GM23248 (cell line): ENCODE measurements at places on chromosomes 1 and 21.

GRCh38 chr1:154492115-154492514 lies 9.9 kb upstream of the TDRD10 start:
- DNase-seq, result no peak

DNA sequence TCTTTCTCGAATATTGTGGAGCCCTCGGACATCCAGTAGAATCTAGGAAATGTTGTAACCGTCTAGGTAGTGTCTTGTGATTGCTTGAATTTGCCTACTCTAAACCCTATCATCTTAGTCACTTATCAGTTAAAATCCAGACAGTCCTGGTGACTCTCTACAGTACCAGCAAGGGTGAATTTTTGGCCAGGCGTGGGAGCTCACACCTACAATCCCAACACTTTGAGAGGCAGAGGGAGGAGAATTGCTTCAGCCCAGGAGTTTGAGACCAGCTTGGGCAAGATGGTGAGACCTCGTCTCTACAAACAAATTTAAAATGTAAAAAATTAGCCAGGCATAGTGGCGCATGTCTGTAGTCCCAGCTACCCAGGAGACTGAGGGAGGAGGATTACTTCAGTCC lies 230.9 kb downstream of the CHRM3 start:
- DNase-seq, result no peak

DNA sequence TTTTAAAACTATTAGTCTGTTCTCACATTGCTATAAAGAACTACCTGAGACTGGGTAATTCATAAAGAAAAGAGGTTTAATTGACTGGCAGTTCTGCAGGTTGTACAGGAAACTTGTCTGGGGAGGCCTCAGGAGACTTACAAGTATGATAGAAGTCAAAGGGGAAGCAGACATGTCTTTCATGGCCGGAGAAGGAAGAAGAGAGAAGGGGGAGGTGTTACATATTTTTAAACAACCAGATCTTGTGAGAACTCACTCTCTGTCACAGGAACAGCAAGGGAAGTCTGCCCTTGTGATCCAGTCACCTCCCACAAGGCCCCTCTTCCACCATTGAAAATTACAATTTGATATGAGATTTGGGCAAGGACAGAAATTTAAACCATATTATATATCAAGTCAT lies 55.9 kb downstream of the CLIC4 start:
- no peak for DNase-seq

GRCh38 chr1:117678246-117678977 lies 72.6 kb downstream of the TENT5C start:
- DNase-seq, result peak; percentile 30

- DNase-seq, result peak; percentile 63
These were observed 10.6 kb upstream of the KIFAP3 start for GRCh38 chr1:170085091-170085490.

DNA sequence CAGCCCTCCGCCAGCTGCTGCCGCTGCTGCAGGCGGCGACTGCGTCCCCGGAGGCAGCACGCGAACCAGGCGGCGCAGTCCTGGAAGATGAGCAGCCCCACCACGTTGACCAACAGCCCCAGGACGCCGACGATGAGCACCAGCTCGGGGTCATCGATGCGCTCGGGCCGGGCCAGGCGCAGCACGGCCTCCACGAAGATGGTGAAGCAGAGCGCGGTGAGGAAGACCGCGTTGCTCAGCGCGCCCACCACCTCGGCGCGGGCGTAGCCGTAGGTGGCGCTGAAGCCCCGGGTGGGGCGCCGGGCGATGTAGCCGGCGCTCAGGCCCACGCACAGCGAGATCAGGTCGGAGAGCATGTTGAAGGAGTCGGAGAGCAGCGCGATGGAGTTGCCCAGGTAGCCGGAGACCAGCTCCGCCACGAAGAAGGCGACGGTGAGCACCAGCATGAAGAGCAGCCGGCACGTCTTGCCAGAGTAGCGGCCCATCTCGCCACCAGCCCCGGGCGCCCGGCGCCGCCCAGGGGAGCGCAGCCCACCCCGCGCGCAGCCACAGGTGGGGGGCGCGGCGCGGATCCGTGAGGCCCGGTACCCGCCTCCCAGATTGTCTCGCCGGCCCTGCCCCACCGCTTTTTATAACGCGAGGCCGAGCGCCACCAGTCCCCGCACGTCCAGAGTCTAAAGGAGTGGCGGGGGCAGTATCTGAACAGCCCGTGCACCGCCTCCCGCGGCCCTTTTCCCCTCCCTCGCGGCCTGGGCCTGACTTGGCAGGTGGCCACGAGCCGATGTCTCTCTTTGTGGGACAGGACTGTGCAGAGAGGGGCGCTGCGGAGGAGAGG lies at the start of gene SLC30A10:
Gene SLC30A10 (minus strand): TSS at position 602 of the 835 bp plus-strand sequence. CDS start 117 bp downstream, at position 485.
- peak; percentile 35 for DNase-seq

GRCh38 chr21:40152476-40152875 lies 285.2 kb downstream of the PCP4 start:
- no peak for DNase-seq

DNA sequence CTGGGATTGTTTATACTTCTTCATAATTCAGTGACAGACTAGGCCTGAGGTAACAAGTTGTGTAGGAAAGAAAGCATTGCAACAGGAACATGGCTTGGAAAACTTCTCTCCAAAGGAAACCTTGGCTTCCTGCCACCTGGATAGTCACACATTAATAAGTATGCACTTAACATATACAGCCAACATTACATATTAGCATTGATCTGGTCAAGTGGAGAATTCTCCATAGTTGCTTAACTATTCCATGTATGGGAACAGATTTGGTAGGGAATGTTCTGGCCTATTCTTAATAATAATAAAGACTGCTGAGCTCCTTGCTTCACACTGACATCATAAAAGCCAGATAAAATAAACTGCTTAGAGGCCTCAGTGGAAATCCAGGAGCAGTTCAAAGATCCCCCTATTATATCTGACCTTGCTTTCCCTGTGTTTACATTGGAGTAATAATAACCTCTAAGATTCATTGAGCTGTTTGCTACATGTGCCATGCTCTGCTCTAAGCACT lies 27.2 kb upstream of the NFIA start:
- DNase-seq, result peak; percentile 26
